ENCODE measurements at places on chromosomes 7 and 10. TPM values are rescaled to one million over a fixed set of nuclear protein-coding genes. Genes with fewer than 3 reads are reported as not detected.

Gene INA
- total RNA-seq = 11.8 TPM

DNA sequence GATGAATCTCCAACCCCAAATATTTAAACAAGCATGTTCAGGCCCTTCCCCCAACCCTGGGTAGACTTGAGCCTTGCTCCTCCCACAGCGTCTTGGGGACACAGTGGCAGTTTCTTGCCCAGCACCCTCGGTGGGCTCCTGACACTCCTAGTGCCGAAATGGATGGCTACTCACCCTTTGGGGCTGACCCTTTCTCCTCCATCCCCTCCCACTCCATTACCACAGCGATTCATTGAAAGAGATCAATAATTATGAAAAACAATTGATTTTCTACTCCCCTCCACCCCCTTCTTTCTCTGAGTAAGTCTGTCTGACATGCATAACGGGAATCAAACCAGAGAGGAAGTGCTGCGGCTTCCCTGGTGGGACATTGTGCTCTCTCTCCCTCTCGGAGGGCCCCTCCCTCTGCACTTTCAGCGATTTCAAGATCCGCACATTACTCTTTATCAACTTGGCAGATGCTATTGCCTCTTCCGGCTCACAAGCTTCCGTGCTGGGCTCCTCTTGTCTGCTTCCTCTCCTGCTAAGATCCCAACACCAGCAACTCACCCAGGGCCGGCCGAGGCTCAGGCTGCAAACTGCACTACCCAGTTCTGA, 79.0 kb upstream of the PLXNA4 start:
- peak; percentile 70 for DNase-seq

Gene EXOC4
- 52.1 TPM for total RNA-seq

DNA sequence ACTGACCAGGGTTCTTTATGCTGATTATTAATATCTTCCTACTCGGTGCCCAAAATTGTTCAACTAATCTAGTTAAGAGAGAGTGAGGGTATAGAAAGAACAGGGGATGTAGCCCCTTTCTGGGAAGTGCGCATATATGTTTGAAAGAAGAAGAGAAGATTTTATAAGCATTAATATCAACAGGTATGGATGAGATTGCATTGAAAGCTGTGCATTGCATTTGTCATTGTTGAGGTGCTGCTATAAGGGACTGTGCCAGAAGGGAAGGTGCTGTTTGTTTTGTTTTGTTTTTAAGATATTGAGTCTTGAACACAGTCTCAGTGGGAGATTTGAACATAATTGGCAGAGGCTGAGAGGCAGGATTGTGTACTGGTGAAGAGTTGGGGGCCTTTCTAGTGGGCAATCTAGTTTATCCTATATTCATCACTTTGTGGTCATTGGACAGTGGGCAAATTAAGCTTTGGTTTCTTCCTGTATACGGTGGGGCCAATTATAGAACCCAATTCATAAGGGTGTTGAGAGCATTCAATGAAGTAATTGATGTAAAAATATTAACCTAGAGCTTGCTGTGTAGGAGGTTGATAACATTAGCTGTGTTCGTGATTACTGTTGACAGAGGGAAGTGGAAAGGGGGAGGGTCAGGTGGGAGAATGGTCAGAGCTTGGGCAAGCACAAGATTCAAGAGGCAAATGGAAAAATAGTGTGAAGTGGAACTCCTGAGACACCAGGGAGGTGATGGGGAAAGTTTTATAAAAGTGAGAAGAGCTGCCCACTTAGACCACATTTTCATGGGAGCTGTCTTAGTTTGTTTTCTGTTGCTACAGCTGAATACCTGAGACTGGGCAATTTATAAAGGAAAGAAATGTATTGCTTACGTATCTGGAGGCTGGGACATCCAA, 19.9 kb upstream of the PCGF5 start:
- DNase-seq = no peak

Gene CACNB2
- 85.3 TPM for total RNA-seq

Gene PWWP2B
- 7.7 TPM for total RNA-seq

Gene CCNY
- 45.7 TPM for total RNA-seq

DNA sequence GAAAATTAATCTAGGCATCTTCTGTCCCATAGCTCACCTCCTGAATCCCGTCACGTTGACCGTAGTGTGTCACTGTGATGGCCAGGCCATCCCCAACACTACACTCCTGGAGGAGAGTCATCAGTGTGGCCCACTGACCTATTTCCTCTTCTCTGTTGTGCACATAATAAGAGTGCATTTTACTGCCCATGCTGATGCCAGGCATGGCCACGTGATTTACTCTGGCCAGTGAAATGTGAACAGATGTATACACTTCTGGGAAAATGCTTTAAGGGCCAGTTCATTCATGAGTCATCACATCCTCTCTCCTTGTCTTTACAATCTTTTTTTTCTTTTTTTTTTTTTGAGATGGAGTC, 101.9 kb upstream of the PIP4K2A start:
- no peak for DNase-seq

GRCh38 chr10:80172896-80173295, 32.4 kb downstream of the ANXA11 start:
- peak; percentile 50 for DNase-seq

DNA sequence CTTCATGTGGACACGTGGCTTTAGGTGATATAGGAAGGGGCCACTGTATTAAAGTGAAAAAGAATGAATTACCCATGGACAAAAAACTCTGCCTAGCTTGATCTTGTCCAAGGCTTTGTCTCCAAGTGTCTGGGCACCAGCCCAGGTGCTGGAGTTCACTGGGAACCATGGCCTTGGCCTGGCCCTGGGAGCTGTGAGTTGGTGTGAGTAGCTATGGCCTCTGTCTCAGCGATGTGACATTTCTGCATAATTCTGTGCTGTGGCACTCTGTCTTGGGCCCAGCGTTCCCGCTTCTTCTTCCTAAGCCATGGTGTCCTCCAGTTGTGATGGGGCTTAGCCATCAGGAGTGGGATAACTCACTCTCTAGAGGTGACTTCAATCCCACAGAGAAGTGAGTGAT, 119.0 kb upstream of the PPP2R2D start:
- peak; percentile 20 for DNase-seq

DNA sequence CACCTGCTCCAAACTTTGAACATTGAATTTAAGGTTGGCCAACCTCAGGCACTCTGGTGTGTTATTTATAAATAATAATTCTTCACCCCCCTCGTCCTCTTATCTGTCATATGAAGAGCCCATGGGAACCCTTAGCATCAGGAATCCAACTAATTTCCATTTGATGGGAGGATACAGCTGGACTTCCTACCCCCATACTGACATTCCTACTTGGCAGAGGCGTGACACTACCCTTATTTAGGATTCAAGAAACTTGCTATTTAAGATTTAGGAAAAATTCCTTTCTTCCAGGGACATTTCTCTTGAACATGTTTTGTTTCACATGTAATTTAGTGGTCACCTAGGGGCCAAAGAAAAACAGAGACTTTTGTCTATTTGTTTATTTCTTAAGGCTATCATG, 171.9 kb upstream of the NRP1 start:
- DNase-seq = no peak

Gene OR6V1
- not detected for total RNA-seq

Gene NT5C2
- total RNA-seq = 37.7 TPM

- DNase-seq = no peak
These were observed 27.7 kb upstream of the CSGALNACT2 start for GRCh38 chr10:43110338-43111071.

Gene TBC1D12
- total RNA-seq = 16.3 TPM

DNA sequence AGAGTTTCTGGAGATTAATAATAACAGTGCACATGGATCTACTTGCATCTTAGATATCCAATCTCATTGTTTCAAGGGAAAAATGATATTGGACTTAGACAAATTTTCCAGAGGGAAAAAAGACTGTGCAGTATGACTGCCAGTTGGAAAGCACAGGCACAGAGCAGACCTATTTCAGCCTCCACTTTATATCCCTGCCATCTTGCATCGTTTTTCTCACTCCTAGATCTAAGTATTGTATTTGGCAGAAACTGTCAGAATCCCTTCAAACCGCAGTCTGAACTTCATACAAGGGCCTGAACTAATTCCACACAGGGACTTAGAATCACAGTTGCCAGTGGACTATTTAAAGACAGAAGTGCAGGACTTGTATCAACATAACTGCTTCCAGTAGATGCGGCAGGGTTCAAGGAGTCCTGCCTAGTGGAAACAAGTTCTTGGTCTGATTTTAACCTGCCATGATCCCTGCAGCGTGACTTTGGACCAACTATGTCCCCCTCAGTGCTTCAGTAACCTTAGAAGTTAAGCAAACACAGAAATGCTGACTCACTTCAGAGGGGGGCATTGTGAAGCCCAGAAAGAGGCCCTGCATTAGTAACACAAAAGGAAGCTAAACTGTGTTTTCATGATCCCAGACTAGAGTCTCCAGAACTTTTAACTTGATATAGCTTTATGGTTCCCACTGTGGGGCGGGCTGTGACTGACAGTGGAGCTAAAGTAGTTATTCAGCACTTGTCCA, 95.7 kb upstream of the PALS2 start:
- DNase-seq = no peak

- no peak for DNase-seq
These were observed 242.2 kb upstream of the IGFBP3 start for GRCh38 chr7:46163246-46163645.

DNA sequence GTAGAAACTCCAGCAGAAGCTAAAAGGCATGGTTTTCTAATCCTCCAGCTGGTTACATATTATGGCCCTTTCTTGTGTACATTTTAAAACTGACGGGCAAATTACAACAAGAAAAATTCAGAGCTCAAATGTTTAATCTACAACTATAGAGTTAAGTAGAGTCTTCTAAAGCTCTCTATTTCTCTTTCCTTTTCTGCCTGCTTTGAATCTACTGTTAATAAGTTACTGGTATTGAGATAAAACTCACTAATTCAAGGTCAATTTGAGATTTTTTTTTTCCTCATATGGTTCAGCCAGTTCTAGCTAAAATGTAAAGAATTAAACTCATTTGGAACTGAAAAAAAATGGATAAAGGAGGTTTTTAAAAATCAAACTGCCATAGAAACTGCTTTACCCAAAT, 1.6 kb upstream of the PRSS37 start:
- no peak for DNase-seq

GRCh38 chr10:43846187-43846680, 197.6 kb upstream of the ZNF32 start:
- DNase-seq = no peak

Gene ACBD7
- total RNA-seq = not detected

DNA sequence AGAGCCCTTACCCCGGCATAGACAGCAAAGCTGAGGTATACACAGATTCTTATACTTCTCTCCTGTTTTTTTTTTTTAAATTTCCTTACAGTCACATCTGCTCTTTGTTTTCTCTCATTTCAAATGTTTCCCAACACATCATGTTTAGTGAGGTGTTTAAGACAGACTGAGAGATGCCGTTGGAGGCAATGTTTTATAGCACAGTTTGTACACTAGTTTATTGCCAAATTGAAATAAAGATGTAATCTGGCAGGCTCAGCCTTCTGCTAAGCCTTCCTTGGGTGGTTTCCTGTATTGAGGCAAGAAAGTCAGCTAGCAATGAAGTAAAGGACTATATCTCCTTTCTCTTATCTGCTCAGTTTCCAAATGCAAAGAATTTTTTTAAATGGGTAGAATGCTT, 393.4 kb downstream of the SORCS1 start:
- DNase-seq = no peak

- no peak for DNase-seq
These were observed 78.5 kb downstream of the HGF start for GRCh38 chr7:81691199-81691821.

- no peak for DNase-seq
These were observed 16.5 kb downstream of the DENND11 start for GRCh38 chr7:141685285-141686023.

DNA sequence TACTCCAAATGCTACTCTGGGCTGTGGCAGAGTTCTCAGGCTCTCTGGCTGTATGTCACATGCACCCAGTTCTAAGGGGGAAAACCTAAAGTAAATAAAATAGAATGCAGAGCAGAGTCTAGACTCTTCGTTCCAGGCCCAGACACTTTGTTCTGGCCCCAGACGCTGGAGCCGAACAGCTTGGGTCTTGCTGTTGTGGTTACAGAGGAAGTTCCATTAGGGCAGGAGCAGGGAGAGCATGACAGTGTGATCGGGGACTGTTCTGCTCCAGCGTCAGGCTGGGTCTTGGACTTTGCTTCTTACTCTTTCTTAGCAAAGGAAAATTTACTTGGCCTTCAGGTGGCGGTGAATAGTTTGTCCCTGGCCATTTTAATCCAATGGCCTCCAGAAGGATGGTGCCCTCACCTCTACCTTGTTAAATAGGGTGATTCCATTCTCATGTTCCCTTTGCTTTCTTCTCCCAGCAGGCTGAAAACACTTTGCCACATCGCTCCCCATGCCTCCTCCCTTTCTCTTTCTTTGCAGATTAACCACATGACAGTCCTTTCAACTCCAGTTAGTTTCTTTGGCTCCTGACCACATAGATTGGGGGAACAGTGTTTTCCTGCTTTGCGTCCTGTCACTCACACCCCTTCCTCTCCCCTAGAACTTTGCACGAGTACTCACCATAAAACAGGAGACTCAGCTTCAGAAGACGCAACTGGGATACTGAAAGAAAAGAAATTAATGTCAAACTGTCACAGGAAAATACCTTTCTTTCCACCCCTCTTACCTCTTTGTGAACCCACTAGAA, 730.8 kb downstream of the SUGCT start:
- DNase-seq = no peak

- DNase-seq = no peak
These were observed 167.2 kb downstream of the EBF3 start for GRCh38 chr10:129796710-129797420.

- peak; percentile 39 for DNase-seq
These were observed 523.6 kb downstream of the PTPRN2 start for GRCh38 chr7:158063850-158064610.

All from sigmoid colon (tissue), 7 donors.